NT2/D1 (cell line): ENCODE measurements at places on chromosomes 2 and 18.

GRCh38 chr2:19839438-19839837 lies 62.3 kb downstream of the TTC32 start:
- DNase-seq: no peak

- DNase-seq: no peak
Observed at GRCh38 chr2:203583701-203584100, 48.6 kb upstream of the RAPH1 start.

GRCh38 chr18:23798824-23799223 lies 109.6 kb downstream of the LAMA3 start:
- DNase-seq: no peak

DNA sequence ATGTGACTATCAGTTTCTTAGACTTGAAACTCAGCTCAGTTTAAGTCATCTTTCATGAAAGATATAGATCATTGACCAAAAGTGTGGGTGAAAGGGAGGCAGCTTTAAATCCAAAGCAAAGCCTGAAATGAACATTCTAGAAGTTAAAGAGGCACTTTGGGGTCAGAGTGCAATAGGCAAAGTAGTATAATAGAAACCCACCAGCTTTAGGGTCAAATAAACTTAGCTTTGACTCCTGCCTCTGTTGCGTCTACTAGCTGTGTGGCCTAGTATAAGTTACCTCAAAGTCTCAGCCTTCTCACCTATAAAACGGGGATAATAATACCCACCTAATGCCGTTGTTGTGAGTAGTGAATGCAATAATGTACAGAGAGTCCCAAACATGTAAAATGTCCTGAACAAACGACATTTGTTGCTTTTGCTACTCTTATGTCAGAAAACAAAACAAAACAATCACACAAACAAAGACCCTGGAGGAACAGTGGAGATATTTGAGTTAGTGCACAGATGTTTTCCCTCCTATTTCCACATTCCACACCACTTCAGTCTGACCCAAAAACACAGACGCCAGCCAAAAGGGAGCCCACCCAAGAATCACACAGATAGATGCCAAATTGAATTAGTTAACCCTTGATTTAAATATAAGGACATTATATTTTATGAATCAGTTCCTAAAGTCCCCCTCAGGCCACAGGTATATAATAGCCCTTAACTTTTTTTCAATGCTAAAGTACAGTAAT lies 657.0 kb downstream of the ARHGAP15 start:
- no peak for DNase-seq

GRCh38 chr18:12703096-12703567 lies 290 bp downstream of the PSMG2 start:
- no peak for DNase-seq

- no peak for DNase-seq
Observed at GRCh38 chr18:61697306-61697909, 195.4 kb downstream of the RNF152 start.

GRCh38 chr2:2523461-2524347 lies 192.6 kb upstream of the MYT1L start:
- no peak for DNase-seq

GRCh38 chr2:197867624-197868023 lies 63.2 kb downstream of the PLCL1 start:
- DNase-seq: no peak

GRCh38 chr2:171057575-171057974 lies 103.1 kb downstream of the TLK1 start:
- no peak for DNase-seq

- no peak for DNase-seq
Observed at GRCh38 chr2:115369400-115369799, 927.0 kb downstream of the DPP10 start.

- DNase-seq: no peak
Observed at GRCh38 chr2:9674891-9675414, 44.2 kb upstream of the YWHAQ start.

- DNase-seq: no peak
Observed at GRCh38 chr18:42113529-42114191, 158.6 kb downstream of the PIK3C3 start.

- no peak for DNase-seq
Observed at GRCh38 chr2:133123393-133123792, 444.9 kb downstream of the NCKAP5 start.

GRCh38 chr2:85655961-85656417 lies 12.0 kb downstream of the SFTPB start:
- DNase-seq: no peak

- no peak for DNase-seq
Observed at GRCh38 chr2:50749216-50749615, 282.7 kb downstream of the NRXN1 start.

DNA sequence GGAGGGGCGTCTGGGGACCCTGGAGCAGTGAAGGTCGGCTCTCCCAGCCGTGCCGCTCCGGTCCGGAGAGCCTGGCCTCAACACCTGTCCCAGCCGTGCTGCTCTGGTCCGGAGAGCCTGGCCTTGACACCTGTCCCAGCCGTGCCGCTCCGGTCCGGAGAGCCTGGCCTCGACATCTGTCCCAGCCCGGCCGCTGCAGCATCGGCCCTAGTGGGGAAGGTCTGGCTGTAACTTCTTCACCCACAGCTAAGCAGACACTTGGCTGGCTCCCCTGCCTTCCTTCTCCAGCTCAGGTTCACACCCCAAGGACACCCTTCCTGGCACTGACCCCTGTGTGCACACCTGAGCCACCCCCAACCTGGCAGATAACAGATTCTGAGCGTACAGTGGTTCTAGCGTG lies 4.6 kb downstream of the KCNG2 start:
- no peak for DNase-seq
